ENCODE measurements at places on chromosomes 12 and 14. TPM values are rescaled to one million over a fixed set of nuclear protein-coding genes. Genes with fewer than 3 reads are reported as not detected.
A peak's percentile ranks its signal among the peaks of the same experiment; 100 is the strongest.

NEUROD4 gene
- not detected for total RNA-seq

ESR2 gene
- total RNA-seq, result 0.44 TPM

PCED1B gene
- total RNA-seq, result 0.20 TPM

DIO3 gene
- not detected for total RNA-seq

TMTC1 gene
- total RNA-seq, result 6.9 TPM

CD4 gene
- total RNA-seq, result not detected

IL26 gene
- not detected for total RNA-seq

DNA sequence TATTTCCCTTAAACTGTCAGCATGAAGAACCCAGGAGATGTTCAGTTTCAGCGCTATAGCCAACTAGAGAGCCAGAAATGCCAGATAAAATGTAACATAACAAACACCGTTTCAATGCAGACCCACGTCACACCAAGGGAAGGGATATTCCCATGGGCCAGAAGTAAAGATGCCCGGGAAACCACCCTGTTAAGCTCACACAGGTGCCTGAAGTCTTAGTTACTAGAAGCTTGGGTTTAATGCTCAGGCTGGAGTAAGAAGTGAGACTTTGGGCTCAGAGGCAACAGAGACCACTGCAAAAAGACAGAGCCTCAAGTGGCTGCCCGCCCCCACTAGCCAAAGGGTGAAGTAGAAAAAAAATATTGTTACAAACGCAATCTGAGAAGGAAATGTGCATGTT is 52.3 kb downstream of the SYNE3 start:
- DNase-seq, result no peak

DNA sequence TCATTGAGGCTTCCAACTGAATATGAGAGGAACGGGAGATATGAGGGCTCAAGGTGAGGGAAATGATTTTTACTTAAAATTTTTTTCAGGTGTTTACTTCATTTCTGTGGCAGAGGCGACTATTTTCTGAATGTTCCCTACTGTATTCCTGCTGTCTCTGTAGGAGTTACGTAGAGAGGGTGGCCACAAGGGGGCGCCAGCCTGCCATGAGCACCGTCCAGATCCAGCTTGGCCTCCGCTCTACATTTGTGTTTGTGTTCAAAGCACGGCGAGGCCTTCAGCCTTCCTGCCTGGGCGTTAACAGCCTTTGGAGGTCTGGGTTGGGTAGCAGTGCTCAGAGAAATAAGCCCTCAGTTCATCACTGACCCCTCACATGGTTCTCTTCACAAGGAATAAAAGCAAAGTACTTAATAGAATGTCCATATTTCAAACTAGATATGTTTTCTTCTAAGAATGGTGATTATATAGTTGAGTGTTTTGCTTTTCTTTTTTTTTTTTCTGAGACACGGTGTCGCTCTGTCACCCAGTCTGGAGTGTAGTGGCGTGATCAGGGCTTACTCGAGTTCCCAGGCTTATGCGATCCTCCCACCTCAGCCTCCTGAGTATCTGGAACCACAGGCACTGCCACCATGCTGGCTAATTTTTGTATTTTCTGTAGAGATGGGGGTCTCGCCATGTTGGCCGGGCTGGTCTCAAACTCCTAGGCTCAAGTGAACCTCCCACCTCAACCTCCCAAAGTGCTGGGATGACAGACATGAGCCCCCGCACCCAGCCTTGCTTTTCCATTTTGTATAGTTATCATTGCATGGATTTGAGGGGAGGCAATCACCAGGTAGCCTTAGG is 22.3 kb downstream of the CKB start:
- DNase-seq, result peak; percentile 93

DNA sequence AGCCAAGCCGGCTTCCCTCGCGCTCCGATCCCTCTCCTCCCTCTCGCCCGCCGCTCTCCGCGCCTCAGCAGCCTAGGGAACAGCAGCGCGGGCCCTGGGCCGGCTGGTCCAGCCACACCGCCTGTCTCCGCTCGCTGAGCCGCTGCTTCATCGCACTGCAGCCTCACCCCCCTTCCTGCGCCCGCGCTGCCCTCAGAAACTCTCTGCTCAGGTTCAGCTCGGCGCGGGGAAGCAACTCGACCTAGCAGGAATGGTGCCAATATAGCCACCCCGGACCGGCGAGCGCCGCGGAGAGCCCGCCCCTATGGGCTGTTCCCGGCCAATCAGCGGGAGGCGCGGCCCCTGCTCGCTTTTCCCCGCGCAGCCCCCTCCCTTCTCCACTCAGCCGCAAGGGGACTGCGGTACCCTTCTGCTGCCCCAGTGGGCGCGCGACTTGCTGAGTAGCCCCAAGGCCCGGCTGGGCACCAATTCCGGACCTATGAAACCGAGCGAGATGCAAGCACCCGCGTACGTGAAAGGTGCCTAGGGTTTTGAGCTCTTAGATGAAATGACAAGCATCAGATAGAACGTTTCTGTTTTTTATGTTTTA is at the start of gene ADAMTS20:
Gene ADAMTS20 (minus strand): TSS at position 233 of the 589 bp plus-strand sequence. CDS start 282 bp downstream, outside the sequence.
- DNase-seq, result no peak

DNA sequence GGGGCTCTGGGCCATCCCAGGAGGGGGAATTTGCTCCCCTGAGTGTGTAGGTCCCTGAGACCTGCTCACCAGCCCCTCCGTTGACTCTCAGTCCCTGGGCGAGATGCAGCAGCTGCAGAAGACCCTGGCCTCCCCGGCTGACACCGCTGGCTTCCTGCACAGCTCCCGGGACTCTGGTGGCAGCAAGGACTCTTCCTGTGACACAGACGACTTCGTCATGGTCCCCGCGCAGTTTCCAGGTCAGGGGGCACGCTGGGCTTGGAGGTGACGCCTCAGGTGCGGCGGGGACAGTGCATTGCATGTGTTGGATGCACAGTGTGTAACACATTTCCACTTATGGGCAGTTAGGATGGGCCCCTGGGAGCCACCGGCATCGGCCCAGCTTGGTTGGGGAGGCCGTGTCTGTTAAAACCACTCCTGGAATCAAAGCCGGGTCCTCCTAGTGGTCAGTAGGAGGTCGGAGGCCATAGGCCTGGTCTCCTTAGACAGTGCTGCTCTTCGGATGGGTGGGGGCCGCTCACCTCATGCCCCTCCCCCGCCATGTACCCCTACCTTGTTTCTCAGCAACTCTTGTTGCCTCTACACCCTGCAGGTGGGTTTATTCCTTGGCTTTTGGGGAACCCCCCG is 17.1 kb upstream of the PUS1 start:
- DNase-seq, result no peak

GRCh38 chr12:68367903-68368302 is 35.7 kb upstream of the MDM1 start:
- peak; percentile 29 for DNase-seq

- no peak for DNase-seq
Measured at GRCh38 chr14:92641306-92641705, 107.1 kb downstream of the LGMN start.

GRCh38 chr12:96361074-96361473 is 39.2 kb downstream of the CDK17 start:
- DNase-seq, result peak; percentile 69

- no peak for DNase-seq
Measured at GRCh38 chr12:29234552-29234951, 85.5 kb downstream of the FAR2 start.

GRCh38 chr12:83676781-83677295 is 990.1 kb downstream of the TMTC2 start:
- no peak for DNase-seq

DNA sequence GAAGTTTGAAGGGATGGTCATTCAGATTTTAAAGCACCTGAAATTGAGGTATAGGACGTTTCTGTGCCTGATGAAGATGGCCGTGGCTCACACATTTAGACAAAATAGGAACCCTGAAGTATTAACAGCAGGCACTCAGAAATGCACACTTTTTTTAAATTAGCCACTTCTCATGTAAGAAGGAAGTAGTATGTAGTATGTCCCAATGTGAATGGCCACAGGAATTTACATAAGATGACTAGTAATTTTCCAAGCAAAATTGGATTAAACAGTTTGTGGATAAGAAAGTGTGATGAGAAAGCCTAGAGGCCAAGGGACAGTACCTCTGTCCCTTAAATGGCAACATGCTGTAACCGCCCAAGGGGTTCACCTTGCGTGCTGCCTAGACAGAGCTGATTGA is 1.8 kb upstream of the MIS18BP1 start:
- DNase-seq, result no peak

- no peak for DNase-seq
Measured at GRCh38 chr14:90204516-90204915, 51.8 kb upstream of the PSMC1 start.

DNA sequence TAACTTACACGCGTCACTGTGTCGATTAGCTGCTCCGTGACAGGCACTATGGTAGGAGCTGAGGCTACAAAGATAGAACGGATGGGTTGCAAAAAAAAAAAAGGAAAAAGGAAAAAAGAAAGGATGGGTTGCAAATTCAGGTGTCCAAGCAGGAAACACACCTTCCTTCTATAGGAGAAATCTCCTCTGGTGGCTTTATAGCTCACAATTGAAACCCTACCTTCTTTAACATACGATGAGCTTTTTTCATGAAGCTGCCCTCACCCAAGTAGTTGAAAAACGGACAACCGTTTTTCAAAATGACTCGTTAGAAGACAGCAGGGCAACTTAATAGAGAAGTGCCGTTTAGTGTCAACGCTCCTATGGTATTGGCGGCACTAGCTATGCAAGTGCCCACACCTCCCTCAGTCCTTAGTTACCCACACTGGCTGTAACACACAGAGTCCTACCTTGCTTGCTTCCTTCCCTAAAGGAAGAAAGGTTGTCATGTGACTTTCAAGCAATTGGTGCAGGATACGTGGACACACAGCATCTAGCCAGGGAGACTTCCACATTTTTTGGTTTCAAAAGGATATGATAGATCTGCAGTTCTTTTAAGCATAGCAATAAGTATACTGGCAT is 682 bp upstream of the TRIP11 start:
- peak; percentile 20 for DNase-seq

DNA sequence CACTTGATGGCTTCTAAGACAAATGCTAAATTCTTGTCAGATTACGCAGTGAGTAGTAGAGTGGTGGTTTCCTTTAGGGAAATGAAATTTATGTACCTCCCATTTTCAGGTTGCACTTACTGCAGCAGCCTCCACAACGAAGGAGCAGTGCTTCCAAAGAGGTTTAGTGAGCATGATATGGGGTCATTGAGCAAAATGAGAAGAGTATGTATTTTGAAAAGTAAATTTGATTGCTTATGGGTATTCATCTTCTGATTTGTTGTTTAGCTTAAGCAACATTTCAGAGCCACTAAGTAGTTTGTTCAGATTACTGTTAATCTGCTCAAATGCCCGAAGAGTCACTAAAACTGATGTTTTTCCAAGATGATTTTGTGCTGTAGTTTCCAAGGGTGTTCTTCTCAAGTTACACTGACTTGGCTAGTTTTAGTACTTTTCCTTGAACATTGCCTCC is 493.6 kb downstream of the PCNX1 start:
- DNase-seq, result no peak

DNA sequence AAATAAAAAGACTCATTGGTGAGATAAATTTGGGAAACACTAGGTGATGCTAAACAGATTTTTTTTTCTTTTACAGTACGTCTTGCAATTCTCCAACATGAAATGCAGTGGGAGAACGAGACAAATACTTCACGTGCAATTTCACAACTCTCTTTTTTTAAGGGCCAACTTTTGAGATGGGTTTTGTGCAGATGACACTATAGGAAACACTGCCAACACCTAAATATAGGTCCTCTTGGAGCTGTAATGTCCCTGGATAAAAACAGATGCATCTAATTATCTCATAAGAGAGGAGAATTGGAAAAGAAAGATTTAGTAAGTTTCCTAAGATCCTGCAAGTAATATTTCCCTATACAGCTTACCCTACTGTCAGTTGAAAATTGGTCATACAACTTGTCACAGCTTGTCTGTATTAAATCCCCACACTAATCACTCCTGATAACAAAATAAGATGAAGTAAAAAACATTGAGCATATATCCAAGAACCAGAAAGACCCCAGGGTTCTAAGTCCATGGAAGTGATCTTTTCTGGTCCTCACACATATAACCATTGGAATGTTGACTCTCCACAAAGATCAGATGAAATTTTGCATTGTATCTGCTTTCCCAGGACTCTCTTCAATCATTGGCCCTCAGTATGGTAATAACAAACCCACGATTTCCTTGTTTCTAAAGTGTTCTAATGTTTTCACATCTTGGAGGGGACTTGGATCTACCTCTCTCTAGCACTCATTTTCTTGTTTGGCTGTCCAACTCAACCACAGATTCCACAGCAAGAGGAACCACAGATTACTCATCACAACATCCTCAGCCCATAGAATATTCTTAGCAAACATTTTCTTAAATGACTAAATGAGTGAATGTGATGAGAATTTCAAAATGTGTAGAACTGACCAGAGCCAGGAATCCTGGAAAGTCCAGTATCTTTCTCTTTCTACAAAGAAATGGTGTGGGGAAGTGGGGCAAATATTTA is 769.4 kb upstream of the USP15 start:
- DNase-seq, result no peak

DNA sequence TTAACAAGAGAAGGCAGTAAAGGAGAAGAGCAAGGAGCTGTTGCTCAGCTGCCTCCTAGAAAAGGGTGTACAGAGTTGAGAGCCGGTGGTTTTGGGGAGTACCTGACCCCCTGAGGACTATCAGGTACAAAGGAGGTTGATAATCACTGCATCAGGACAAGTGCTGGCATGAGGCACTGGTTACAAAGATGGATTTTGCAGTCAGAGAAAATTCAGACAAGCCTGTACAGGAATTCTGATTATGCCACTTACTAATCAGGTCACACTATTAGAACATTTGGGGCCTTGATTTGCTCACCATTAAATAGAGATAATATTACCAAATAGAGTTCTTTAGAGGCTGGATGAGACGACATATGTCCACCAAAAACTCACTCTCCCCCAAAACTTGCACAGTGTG is 450.9 kb upstream of the TMPO start:
- no peak for DNase-seq

DNA sequence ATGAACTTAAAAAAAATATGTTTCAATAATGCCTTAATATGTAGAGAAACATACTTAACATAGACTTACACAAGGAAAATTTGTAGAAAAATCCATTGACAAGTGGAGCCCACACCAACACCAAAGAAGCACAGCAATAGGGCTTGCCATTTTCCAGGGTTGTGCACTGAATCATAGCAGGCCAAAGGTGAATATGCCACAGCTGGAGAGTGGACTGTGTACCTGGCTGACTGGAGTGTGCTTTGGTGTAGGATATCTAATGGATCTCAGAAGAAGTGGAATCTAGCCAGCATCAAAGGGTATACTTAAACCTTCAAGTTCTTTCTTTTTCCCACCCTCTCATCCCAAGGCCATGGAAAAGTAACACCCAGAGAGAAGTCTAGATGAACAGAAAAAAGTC is 4.8 kb downstream of the RPL10L start:
- DNase-seq, result no peak
